ENCODE measurements at places on chromosomes 16 and 17.

GRCh38 chr17:49469831-49470810, 25.0 kb upstream of the NGFR start:
- no peak for DNase-seq

- no peak for DNase-seq
Observed at GRCh38 chr17:74085434-74085833, 118.0 kb upstream of the RPL38 start.

DNA sequence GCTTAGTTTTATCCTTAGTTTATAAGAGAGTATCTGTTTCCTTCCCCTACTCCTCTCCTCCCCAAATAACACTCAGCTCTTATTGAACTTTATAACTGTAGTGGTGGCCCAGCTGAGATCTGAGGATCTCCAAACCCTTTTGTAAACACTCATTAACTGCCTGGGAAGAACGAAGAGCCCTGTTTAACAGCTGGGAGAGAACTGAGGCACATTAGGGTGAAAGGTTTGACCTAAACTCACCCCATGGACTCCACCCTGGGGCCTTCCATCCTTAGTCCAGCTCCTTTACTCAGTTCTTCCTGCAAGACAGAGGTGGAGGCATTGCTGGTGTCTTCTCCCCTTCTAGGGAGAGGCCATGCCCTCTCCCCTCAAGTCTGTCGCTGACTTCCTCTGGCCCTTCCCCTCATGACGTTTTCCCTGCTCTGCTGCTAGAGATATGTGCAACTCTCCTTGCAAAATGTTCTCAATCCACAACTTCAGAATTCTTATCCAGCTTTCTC, 1.2 kb upstream of the RARA start:
- no peak for DNase-seq

- DNase-seq = no peak
Observed at GRCh38 chr17:30819971-30820705, 4.4 kb downstream of the CRLF3 start.

GRCh38 chr17:7993972-7994589, 8.3 kb upstream of the GUCY2D start:
- DNase-seq = no peak

DNA sequence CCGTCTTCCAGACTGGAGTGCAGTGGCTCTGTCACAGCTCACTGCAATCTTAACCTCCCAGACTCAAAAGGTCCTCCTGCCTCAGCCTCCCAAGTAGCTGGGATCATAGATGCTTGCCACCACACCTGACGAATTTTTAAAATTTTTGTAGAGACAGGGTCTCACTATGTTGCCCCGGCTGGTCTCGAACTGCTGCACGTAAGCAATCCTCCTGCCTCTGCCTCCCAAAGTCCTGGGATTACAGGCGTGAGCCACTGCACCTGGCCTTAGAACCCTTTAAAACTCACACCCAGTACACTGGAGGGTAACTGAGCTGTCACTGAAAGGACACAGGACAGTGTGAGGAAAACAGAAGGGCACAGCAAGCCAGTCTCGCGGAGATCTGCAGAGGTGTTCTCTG, 97.6 kb upstream of the NOL11 start:
- DNase-seq = no peak

DNA sequence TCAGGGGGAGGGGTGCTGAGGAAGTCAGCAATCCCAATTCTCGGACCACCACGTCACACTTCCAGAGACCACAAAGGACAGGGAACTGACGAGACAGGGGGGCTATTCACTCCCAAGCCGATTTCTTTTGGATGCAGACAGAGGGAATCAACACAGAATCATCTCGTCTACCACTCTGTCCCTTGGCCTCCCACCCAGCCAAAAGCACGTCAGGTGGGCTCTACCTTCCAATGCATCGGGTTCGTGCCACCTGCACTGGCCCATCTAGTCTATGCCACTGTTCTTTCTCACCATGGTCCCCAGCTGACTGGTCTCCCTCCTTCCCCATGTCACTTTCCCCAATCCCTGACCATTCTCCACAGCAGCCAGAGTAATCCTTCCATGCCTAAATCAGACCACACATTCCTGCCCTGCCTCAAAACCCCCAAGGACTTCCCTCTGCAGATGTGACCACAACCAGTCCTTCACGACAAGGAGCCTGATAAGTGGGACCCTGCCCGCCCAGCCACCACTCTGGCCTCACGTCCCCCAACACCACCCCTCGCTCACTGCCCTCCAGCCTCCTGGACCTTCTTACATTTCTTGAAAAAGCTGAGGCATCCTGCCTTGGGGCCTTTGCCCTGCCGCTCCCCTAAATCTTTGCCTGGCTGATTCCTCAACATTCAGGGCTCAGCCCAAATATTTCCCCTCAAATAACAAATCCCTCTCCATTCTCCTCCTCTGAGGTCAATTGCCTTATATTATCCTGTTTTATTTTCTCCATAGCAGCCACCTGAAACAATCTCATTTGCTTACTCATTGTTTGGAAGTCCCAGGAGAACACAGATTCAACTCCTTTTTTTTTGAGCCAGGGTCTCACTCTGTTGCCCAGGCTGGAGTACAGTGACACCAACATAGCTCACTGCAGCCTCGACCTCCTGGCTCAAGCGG, 70.4 kb downstream of the IL21R start:
- no peak for DNase-seq

DNA sequence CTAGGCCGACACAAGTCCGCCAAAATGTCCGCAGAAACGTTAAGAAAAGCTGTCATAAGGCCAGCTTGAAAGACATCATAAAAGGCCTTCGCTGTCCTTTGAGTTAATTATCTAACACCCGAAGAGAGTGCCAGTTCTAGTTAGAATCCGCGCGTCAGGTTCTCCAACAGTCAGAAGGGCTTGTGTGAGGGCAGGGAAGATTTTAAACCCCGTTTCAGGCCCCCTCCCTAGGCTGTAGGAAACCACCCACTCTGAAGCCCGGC, 729 bp upstream of the CLTC start:
- DNase-seq = no peak

GRCh38 chr17:55478971-55479370, 32.3 kb downstream of the SMIM36 start:
- DNase-seq = no peak

DNA sequence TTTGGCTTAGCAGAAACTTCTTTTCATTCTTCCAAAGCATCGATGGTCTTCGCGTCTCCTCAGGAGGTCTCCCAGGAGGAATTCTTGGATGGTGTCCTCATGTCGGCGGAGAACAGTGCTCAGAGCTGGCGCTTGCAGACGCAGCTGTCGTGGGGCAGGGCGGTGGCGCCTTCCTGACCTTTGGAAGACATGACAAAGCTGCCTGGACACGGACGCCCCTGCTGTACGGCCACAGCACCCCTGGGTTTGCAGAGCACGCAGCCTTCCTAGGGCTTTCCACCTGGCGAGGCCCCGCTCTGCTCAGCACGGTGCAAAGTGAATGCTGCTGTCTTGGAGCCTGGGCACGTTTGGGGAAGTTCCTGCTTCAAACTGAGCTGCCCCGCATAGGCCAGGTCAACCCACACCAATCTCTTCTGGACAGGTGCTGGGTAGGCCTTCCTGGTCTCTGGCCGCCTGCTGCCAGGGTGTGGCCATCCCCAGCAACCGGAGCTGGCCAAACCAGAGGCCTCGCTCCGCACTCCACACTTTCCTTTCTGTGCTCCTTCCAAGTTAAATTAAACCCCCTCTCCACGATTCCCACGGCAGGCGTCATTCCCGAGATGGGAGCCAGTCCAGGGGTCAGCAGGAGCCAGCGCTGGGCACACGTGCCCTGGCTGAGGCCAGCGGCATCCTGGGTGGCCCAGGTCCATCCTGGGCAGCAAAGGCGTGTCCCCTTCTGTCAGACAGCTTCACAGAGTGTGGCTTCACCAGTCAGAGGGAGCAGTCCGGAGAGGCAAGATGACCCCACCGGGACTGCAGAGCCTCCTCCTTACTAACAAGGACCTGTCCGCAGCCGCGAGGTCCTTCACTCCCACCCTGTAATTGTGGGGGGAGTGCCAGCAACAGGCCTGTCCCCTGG, 15.0 kb upstream of the KREMEN2 start:
- DNase-seq = no peak

GRCh38 chr16:77212741-77213541, 13.7 kb downstream of the SYCE1L start:
- DNase-seq = peak; percentile 69

- DNase-seq = no peak
Observed at GRCh38 chr17:76783146-76783545, 45.2 kb downstream of the MFSD11 start.

GRCh38 chr16:30961384-30961783, 3.8 kb downstream of the SETD1A start:
- no peak for DNase-seq

DNA sequence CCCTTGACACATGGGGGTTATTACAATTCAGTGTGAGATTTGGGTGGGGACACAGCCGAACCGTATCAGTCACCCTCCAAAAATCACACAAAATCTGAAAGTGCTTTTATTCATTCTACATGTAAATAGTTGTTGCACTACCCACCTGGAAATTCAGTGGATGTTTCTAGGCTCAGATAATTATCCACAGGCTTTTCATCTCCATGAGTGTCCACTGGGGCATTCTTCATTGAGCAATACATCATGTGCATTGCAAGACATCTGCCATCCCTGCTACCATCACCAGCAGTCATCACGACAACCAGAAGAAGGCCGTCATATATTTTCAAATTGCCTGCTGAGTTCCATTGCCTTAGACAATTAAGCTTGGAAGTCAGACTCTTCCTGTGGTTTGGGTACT, 330.8 kb downstream of the WWOX start:
- no peak for DNase-seq

GRCh38 chr17:7789131-7789530, 44.9 kb upstream of the KDM6B start:
- DNase-seq = no peak

GRCh38 chr17:77783991-77784820, 174.3 kb upstream of the TNRC6C start:
- DNase-seq = peak; percentile 35

- peak; percentile 24 for DNase-seq
Observed at GRCh38 chr16:72094266-72094610, 591 bp downstream of the DHX38 start.

GRCh38 chr16:65441501-65441900, 319.6 kb upstream of the CDH11 start:
- no peak for DNase-seq

DNA sequence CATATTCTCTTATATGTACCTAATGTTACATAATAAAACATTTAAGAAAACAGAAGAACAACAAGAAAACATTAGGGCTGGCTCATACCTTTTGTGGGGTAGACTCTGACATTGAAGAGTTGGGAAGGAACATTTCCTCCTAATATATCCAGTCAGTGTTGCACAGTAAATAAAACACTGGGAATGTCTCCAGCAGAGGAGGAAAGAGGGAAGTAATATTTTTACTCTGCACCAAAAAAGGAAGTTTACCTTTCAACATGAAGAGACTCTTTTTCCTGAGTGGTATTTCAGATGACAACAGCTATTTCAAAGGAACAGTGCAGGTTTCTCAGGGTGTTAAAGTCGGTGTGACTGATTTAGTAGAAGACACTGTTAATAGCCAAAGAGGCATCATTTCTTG, 31.9 kb downstream of the EPN2 start:
- no peak for DNase-seq

DNA sequence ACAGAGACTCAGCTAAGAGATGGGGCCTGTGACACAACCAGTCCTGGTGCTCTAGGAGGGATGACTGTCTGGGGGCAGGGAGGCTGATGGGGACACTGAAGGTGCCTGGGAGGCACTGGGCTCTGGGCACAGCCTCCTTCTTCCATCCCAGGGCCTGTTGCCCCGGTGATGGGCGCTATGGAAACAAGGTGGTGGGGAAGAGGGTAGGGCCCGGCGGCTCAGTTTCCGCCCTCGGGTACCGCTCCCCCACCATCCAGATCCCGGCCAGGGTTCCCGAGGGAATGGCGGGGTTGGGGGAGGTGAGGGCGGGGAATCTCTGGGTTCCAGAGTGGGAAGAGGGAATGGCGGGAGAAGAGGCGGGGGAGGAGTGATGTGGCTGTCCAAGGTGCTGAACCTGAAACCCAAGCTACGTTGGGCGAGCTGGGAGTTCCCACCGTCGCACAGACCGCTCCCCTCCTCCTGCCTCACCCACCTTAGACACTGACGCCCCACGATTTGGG, 981 bp downstream of the KCNH4 start:
- DNase-seq = no peak

DNA sequence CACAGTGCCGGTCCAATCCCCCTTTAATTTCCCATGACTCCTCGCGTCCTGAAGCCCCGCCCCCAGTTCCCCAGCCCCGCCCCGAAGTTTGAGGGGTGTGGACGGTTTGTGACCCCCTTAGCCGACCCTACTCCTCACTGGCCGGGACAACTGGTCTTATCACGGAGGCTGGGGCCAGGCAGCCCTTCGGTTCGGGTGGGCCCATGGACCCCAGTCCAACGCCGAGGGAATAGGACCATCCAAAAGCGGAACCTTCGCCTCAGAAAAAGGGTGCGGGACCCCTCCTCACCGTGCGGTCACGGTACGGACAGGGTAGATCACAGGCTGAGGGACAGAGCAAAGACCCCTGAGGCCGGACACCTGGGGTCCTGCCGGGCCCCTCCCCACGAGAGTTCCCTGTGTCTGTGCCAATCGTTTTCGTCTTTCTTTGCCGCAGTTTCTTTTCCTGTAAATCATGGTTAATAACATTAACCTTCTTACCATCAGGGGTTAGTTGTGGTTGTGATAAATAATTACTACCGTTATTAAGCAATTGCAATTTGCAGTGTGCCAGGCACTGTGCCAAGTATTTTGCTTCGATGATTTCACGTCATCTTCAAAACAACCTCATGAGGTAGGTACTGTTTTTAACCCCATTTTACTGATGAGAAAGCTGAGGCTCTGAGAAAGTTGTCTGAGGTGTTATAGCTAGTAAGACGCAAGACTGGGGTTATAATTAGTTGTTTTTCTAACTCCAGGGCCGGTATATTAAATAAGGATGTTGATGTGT, 543 bp downstream of the TMUB2 start:
- DNase-seq = no peak

GRCh38 chr16:58451945-58452401, 48.0 kb upstream of the NDRG4 start:
- no peak for DNase-seq

DNA sequence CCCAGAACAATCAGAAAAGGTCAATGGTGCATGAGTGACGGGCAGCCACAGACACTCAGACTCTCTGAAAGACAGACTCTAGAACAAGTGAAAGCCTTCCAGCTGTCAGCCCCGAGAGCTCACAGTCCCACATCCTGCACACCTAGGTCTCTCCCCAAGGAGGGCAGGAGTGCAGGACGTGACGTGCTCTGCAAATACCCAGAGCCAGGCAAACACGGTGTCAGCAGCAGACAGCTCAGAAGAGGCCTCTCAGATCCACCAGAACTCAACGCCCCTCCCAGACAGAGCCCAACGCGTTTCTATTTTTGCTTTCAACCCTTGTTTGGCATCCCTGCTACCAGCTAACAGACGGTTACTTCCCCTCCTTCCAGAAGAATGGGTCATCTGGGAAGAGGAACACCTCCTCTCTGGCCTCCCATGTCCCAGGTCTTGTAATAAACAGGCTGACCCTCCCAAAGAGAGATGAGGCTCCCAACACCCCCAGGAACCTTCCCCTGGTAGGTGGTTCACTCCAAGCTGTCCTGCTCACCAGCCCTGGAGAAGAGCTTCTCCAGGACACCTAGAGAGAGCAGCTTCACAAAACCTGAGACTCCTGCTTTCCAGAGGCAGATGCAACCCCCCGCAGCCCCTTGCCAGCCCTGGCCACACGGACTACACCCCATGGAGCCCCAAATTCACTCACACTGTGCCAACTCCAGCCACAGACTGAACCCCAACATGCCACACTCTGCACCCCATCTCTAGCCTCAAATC, 7.6 kb downstream of the PITPNM3 start:
- no peak for DNase-seq
